ENCODE measurements at places on chromosomes 1 and 21. TPM values are rescaled to one million over a fixed set of nuclear protein-coding genes. Genes with fewer than 3 reads are reported as not detected.

SLC25A34 gene
- total RNA-seq = 12.3 TPM

PALMD gene
- total RNA-seq = 17.1 TPM

PFKL gene
- total RNA-seq = 97.6 TPM

PLA2G2F gene
- total RNA-seq = not detected

CELA2A gene
- total RNA-seq = 0.91 TPM
